ENCODE measurements at places on chromosomes 1 and 21.

DNA sequence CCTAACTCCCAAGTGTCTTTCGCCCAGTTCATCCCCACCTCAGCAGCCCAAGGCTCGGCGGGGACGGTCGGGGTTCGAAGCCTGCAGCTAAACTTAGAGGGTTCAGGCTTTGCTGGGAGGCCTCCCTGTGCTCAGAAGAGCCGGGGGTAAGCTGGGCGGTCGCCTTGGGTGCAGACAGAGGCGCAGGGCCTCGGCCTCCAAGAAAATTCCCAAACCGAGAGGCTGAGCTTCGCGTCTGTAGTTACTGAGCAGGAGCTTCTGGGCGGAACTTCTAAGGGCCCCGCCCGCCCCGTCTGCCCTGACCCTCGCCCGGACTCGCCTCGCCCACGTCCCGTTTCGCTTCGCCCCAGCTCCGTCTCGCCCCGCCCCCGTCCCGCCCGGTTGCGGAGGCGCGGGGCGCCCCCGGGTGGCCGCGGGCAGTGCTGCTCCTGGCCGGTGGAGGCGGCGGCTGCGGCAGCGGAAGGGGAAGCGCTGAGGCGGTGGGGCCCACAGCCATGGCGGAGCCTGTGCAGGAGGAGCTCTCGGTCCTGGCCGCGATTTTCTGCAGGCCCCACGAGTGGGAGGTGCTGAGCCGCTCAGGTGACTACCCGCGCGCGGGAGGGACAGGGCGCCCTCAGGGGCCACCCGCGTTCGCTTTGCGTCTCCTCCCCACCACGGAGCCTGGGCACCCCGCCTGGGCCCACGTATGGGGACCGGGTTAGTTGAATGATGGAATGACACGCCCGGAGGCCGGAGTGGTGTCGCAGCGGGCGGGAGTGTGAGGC, at the start of gene RWDD3:
Gene RWDD3 (plus strand): TSS at position 474 of the 764 bp plus-strand sequence. CDS start 21 bp downstream, at position 495.
- peak; percentile 62 for DNase-seq

DNA sequence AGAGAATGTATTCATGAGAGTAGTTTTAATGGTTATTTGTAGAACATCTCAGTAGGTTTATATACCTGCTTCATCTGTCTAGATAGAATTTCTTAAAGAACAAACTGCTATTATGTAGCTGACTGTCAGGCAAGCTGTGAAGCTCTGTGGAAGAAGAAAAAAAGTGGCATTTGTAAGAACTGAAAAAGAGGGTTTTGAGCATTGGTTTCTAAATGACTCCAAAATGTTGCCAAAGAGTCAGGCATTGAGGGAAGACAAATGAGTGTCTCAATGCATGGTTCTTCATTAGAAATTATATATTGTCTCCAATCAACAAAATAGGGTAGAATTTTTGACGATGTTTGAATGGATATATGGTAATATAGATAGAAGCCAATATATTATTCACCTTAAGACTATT, 1276.1 kb downstream of the KCNT2 start:
- no peak for DNase-seq

DNA sequence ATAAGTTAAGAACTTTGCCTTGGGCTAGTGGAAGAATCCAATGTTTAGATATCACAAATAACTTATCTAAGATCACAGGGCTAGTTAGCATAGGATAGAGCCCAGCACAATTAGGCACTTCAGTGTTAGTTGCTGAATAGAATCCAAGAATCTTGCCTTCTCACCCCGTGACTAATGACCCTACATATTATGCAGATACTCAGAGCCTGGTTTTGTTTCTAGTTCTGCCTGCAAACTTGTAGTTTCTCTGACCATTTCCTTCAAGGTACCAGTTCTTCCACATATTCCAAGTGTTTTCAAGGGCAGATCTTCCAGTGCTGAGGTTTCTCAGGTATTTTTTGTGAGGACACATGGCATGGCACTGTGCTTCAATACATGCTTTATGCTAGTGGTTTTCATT, 239.3 kb downstream of the KCNK2 start:
- no peak for DNase-seq

DNA sequence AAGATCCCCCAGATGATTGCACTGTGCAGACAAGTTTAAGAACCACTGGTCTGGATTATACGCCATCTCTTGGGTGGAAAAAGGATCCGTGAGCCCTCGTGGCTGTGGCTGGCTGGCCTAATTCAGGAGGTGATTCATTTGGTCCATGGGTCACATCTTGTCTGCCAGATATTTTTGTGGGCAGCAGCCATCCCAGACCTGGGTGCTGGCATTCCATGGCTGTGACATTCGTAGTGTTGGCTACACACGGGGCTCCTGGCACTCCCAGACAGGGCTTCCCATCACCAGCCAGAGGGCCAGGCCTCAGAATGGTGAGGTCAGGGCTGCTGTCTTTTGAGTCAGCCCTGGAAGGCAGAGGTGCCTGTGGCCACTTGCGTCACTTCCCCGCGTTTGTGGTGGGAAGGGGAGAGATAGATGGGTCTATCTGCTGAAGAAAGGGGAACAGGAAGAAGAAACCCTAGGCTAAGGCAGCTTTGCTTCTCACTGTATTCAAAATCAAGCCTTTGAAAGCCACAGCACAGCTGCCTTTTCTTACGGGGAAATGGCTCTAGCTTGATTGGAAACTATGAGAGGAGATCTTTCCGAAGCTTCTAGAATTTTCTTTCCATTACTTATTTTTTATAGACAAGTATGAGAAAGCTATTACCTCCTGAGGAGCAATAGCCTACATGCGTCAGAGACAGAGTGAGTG, 32.4 kb downstream of the EIF2D start:
- DNase-seq, result no peak

- peak; percentile 93 for DNase-seq
Measured at GRCh38 chr1:180926164-180926981, 13.7 kb downstream of the KIAA1614 start.

- no peak for DNase-seq
Measured at GRCh38 chr1:69244211-69244610, 323.5 kb upstream of the LRRC7 start.

DNA sequence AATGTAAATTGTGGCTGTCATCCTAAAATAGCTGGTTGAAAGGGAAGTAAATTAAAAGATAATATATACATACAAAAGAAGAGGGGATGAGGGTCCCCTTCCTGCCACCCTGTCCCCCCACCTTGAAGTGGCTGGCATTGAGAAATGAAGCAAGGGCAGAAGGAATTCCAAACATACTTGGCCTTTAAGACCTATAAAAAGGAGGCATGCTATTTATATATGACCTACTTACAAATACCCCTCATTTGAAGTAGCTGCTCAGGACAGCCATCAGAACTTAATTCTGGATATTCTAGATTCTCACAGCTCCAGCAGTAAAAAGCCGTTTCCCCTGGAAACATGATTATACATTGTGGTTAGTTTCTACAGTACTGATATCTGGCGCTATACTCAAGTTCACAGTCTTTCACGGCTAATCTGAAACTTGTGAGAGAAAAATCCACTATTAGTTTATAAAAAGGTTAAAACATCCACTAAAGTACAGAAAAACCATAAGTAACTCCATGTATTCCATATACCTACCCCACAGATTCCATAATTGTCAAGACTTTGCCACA, 9.6 kb upstream of the MAP10 start:
- DNase-seq, result no peak

GRCh38 chr1:116256286-116256649, 116.8 kb upstream of the ATP1A1 start:
- no peak for DNase-seq

DNA sequence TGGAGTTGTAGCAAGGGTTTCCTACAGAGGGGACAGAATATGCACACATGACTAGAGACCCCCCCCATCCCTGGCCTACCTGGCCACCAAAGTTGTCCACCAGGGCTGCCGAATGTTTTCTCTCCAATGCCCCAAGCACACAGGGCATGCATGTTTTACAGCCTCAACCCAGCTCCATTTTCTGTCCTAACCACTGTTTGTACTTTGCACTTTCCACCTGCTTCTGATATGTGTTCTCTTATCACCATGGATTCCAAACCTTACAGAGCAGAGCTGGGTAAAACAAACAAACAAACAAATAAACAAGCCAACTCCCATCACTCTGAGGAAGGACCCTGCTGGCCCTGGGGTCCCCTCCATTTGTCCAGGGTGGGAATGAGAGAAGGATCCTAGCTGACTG, 27.3 kb downstream of the CLIC6 start:
- DNase-seq, result no peak

DNA sequence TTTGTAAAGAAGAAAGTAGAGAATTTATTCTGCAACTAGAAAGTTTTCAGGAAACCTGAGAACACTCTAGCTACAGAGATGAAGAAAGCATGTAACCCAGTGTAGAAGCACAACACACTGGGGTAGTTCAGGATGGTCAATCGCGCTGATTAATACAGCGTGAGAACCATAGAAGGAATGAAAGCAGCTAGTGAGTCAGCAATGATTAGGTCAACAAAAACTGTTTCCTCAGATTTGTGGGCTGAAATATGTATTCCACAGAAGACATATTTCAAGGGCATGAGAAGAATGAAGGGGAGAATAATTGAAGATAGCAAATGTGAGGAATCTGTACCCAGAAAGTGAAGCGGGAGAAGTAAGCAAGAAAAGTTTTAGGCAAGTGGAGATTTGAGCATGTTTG, 97.8 kb upstream of the ADGRL2 start:
- no peak for DNase-seq

Data from NCI-H2081 (cell line).